Mucosa of descending colon (tissue), 3 donors: ENCODE measurements at places on chromosomes 5 and 9.
A peak's percentile ranks its signal among the peaks of the same experiment; 100 is the strongest.

DNA sequence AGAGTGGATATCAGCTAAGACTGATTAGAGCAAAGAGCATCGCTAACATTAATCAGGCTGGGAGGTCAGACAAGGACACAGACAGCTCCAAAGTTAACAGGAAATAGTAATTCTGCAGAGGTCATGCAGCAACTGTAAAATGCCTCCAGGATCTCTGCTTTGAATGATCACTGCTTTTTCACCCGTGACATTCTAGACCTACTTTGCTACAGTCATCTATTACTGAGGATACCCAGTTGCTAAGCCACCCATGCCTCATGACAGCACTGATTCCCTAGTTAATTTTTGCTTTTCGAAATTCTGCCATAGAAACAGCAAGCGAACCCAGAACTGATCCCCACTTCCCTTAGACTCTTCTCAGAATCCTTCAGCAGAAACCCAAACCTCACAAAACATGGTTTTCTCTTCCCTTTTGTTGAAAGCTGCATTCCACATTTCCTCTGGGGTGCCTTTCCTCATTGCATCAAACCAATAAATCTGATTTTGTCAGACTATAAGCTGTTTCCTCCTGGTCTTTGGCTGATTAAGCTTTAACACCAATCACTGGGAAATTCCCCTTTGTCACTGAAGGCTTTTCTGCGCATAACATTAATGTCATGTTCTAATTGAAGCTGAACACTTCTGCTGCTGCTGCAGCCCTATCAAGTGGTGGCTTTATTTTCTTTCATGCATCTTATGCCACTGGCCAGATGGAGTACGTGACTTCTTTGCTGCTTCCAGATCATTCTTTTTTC is 201.1 kb upstream of the CHD1 start:
- no peak for DNase-seq

- no peak for DNase-seq
Measured at GRCh38 chr9:123741214-123741613, 188.7 kb downstream of the DENND1A start.

DNA sequence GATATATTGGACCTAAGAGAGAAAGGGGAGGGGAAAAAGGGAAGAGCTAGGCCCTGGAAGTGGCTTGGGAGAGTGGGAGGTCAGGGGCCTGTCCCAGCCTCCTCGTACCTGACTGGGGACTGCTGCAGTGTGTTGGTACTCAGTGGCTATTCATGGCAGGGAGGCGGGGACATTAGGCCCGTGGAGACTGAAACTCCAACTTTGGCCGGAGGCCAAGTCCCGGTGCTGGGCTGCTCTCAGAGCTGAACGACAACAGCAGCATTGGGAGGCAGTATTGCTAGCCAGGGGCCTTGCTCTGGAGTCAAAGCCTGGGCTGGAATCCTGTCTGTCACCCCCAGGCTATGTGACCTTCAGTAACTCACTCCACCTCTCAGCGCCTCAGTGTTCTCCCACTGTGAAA is 37.8 kb downstream of the NEURL1B start:
- peak; percentile 80 for DNase-seq

DNA sequence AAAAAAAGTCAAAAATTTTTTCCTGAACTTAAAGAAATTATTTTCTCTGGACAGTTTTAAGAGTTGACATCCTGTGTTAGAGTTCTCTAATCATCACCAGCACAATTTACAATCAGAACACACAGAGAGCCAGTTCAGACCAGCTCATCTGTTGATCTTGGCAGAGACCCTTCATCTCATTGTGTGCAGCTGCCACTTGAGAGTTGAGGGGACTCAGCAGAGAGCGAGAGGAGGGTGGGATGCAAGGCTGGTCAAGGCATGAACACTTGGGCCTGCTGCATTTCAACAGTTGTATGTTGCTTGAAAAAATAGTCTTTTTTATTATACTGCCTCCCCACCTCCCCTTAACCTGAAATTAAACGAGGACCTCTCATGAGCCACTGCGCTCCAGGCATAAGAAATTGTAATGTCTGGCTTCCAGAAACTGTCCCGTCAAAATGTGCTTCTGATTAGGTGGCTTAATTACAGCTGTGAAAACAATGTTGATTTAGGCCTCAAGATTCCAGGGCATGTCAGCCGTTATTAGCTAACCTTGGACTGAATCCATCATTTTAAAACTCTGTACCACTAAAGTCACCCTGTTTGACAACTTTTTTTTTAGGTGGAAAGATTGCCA is 383.6 kb downstream of the CCDC171 start:
- DNase-seq, result no peak

DNA sequence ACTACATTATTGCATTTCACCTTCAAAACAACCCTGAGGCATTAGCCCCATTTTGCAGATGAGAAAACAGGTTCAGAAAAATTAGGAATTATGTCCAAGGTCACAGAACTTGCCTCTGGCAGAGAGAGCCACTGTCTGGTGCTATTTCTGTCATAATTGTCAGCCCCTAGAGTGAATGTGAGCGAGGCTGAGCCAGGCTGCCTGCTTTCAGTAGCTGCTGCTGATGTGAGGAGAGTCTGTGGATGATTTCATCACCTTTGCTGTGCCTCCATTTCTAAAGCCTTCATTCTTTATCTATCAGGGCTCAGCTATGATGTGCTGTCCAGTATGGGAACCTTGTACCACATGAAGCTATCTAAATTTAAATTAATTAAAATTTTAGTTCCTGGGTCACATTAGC is 71.4 kb downstream of the INSYN2B start:
- DNase-seq, result no peak

- DNase-seq, result no peak
Measured at GRCh38 chr5:145826895-145827674, 8.1 kb downstream of the PRELID2 start.

DNA sequence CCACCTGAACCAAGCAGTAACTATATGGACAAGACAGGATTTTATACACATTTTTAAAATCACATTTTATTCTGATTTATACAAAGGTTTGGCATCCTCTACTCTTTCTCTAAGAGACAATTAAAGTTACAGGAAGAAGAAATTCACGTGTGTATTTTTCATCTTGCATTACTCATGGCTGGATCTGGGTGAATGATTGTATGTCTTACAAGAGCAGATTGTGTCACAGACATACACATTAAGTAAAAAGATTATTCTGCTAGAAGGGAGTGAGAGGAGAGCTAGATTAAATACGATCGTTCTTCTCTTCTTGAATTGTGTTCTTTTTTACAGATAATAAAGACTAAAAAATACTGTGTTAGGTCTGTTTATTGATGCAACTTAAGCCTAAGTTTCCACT is 20.8 kb upstream of the CEP120 start:
- DNase-seq, result no peak

GRCh38 chr5:107242411-107243219 is 428.1 kb downstream of the EFNA5 start:
- no peak for DNase-seq

DNA sequence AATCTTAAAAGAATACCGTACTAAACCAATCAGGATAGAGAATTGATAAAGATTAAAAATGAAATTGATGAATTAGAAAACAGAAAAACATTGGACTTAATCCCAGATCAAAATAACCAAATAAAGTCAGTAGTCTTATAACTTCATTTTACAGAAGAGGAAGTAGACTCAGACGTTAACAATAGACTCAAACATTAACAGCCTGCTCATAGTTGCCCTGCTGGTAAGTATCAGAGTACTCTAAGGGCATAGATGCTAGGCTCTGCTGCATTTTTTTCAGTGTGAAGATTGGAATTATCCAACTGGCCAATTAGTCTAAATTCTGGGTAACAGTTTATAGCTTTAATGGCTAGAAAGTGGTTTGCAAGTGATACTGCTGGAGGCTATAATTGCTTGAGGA is 42.9 kb downstream of the ADGRV1 start:
- DNase-seq, result no peak
